ENCODE measurements at places on chromosomes 3 and 15.
A peak's percentile ranks its signal among the peaks of the same experiment; 100 is the strongest.

- no peak for DNase-seq
Measured at GRCh38 chr15:101255051-101255395, 3.2 kb upstream of the CHSY1 start.

DNA sequence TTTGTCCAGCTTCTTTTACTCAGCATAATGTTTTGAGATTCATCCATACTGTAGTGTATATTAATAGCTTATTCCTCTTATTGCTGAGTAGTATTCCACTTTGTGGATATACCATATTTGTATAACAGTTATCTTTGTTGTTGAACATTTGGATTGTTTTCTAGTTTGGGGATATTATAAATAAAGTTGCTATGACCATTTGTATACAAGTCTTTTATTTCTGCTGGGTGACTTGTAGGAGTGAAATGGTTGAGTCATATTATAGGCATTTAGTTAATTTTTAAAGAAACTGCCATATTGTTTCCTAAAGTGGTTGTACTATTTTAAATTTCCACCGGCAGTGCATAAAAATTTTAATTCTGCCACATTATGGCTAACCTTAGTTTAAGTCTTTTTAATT, 53.4 kb downstream of the RPL39L start:
- no peak for DNase-seq

DNA sequence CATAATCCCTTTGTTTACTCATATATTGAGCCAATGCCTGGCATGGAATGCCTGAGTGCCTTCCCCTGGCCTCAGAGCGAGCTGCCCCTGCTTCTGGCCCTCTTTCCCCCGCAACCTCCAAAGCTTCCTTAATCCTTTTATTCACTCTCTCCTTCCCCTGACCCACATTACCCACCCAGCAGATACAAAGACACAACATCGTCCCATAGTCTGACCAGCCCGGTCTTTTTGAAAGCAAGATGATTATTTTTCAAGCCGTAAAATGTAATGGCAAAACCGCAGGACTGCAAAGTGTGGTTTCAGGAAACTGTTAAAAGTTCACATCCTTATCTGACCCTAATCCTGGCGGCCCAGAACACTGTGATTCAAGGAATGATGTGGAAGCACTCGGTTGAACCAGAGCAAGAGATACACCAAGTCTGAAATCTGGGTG, 78.4 kb upstream of the LRTM1 start:
- no peak for DNase-seq

DNA sequence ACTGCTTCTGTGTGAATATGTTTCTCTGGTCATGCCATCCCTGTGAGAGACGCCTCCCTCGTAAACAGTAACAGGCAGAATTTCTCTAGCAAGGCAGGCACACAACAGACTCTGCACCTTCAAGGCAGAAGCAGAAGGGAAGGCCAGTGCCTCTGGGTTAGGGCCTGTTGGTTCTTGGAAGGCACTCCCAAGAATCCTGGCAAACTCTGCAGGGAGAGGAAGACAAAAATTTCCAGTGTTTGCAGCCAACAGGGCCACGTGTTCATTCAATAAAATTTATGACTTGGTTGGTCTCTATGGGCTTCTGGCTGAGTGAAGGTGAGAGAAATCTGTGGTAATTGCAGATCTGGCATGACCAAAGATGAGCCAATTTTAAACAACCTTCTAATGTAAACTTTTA, 39.3 kb downstream of the NFKBIZ start:
- DNase-seq = no peak

DNA sequence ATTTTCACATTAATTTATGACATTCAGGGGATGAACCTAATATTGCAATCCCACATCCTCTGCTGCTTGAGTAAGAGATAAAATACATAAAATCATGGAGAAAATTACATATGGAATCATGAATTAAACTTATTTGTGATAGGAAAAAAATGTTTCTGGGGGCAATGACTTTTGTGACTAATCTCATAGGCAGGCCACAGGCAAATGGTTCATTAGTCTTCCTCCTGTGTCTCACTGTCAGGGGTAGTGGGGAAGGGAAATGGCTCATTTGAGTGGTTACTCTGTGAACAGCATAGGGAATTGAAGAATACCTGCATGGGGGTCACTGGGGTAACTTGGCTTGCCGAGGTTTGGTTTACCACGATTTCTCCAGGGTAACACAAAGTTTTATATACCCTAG, 72.0 kb downstream of the TFG start:
- DNase-seq = peak; percentile 84

- DNase-seq = no peak
Measured at GRCh38 chr15:98731712-98732450, 83.5 kb downstream of the IGF1R start.

DNA sequence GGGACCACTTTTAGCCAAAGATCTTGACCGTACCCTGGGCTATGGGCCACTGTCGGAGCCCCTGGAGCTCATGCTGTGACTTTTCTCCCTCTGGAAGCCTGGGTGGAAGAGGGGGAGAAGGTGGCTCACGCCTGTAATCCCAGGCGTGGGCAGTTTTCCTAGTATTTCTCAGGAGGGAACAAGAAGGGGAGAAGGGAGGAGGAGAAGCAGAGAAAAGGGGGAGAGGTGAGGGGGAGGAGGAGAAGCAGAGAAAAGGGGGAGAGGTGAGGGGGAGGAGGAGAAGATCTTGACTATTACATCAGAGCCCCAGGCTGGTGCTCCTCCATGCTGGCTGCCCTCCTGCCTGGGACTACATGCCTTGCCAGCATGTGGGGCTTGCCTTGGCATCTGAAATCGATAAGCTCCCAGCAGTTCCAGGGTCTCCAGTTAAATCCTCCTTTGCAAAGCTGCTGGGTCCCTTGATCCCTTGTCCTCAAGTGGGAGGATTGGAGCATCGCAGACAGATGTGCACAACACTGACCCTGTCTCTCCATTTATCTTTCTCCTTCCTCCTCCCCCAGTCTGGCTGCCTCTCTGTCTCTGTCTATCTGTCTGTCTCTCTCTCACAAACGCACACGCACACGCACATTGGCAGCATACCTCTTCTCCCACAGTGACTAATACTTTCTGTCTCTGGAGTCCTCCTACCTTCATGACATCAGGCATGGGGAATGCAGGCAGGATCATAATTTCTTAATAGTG, 41.6 kb downstream of the MRAS start:
- DNase-seq = peak; percentile 91

DNA sequence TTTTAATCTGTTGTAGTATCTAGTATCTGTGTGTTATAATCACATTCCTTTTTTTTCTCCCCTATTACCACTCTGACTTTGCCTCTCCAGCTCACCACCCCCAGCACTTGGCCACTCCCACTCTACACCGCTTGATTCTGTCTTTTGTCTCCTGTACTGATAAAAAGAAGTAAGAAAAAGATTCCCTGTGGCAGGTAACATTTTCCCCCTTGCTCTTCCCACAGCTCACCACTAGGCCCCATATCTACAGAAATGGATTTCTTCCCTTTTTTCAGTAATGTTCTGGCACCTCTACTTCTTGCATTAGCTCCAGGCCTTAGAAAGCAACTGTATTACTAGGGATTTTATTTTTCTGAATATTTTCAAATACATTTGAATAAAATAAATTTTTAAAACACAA, 25.6 kb downstream of the KCNH8 start:
- no peak for DNase-seq

DNA sequence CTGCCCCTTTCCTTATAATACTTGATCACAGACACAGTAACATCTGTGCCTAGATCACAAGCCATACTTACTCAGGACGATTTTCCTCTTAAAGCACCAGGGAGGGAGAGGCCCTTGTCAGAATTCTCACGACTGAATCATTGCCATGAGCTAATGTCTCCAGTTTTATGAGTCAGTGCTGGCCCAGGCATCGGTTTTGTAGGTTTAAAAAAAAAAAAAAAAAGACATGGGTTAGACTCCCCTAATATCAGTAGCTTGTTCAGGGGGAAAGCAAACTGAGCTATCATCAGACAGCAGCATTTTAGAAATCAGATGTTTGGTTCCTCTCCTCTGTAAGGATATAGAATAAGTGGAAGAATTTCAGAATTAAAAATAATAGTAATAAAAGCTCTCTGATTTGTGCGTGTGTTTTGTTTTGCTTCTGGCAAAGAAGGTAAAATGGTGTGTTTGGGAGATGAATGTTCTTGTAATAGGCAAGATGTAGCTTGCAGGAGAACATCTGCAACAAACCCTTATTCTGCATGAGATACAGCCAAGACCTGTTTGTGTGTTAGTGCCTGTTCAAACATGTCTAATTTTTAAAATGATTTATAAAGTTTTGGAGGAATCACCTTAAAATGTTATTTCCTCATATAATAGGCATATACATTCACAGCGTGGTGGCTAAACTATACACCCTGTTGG, 193.6 kb downstream of the TP63 start:
- DNase-seq = peak; percentile 89

DNA sequence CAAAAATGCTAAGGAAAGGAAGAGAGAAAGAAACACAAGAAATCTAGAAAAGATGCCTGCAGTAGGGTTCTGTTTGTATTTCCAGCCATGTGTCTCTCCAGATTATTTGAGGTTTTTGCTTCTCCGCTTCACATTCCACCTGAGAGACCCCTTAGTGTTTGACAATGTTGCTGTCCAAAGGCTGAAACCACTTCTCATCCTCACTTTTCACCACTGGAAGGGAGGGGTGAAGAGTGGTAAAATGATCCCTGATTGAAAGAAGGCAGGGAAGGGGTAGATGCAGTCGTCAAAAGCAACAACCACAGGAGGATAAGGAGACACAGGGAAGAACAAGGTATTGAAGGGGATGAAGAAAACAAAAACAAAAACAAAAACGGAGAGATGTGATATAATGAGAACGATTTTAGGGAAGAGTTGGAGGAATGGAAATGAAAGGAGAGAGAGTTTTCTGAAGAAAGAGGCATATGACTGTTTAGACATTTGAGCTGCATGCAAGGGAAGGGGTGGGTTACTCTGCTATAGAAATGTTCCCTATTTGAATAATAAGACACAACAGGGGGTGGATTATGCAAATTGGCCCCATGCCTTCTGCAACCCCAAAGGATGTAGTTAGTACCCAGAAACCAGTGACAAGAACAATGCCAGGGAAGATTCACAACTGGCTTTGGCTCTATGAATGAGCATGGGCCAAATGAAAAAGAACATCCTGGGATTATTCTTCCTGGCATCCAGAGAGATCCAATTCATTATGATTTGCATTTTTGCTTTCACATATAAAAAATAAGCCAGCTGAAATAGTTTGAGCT, 235.9 kb downstream of the GAP43 start:
- DNase-seq = peak; percentile 1

DNA sequence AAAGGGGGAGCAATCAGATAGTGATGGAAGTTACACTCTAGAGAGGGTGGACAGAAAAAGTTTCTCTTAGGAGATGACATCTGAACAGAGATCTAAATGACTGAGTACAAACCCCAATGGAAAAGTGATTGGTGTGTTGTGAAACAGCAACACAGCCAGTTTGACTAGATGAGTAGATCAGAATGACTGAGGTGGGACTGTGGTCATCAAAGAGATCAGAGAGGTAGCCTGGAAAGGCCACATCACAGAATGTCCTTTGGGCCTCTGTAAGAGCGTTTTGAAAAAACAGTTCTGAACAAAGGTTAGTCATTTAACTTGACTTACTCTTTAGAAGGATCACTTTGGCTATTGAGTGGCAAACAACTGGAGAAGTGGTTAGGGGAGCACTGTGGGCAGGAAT, 10.6 kb downstream of the LRRC58 start:
- DNase-seq = no peak

DNA sequence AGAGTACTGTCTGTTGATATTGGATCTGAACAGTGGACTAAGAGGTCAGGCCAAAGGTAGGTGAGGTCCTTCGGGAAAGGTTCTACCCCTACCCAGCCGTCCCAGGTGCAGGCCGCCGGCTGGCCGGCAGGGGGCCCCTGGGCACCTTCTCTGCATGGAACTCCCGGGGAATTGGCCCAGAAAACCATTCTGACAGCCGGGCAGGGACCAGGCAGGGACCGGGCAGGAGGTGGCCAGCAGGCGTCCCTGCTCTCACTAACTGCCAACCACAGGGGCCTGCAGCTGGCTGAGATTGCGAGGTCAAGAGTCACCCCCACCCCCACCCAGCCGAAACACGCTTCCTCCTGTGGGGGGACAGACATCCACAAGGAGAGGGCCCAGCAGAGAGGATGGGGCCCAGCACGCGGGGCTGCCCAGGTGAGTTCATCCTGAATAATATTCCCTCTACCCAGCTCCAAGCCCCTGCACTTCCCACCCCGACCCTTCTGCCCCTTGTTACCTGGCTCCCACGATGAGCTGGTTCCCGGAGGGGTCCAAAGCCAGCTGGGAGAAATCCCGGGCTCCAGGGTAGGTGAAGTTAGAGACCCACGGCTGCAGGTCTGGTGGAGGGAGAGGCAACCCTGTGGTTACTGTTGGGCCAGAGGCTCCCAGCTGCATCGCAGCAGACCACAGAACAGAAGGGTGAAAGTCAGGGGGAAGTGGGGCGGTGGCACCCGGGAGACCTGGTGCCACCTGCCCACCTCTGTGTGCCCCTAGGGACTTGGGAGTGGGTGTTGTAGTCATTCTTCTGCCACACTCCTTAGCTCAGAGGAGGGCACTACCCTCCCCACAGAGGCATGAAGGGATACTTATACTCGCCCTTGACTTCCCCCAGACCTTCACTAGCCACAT, 84.4 kb downstream of the SEMA5B start:
- peak; percentile 64 for DNase-seq
